ENCODE measurements at places on chromosomes 1 and 21.

GRCh38 chr1:110345480-110345879, 6.3 kb downstream of the RBM15 start:
- no peak for DNase-seq

- no peak for DNase-seq
Measured at GRCh38 chr1:150118716-150119115, 31.0 kb upstream of the PLEKHO1 start.

DNA sequence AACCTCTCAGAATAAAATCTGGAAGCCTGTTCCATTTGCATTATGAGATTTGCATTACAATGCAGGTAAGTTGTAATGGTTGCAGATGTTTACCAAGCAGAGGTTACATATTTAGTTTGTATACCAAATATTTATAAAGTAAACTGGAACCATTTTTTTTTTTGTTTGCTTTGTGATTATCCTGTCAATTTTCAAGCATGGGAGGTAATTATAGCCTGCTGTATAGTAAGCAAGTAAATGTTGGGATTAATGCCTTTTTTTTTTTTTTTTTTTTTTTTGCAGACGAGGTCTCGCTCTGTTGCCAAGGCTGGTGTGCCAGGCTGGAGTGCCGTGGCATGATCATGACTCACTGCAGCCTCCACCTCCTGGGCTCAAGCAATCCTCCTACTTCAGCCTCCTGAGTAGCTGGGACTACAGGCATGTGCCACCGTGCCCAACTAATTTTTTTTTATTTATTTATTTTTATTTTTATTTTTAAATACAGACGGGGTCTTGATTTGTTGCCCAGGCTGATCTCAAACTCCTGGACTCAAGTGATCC, 21.0 kb downstream of the NFYC start:
- no peak for DNase-seq

- DNase-seq: no peak
Measured at GRCh38 chr1:35111106-35111505, 31.9 kb downstream of the ZMYM1 start.

DNA sequence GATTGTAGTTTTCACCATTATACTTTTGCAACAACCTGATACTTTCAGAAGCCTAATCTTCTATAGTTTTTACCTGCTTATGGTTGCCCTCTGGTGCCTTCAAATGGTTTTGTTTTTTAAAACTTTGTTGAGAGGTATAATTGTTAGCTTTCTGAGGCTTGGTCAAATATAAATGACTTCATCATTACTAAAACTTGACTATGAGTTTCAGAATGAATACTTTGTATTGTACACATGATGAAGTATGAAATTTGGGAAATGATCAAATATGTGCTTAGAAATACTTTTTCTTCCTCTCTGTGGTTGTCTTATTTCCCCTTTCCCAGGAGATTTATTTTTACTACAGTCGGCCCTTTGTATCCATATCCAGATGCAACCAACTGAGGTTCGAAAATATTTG, 151.8 kb upstream of the B3GALT2 start:
- DNase-seq: no peak

- no peak for DNase-seq
Measured at GRCh38 chr1:230332061-230332460, 94.1 kb downstream of the PGBD5 start.

DNA sequence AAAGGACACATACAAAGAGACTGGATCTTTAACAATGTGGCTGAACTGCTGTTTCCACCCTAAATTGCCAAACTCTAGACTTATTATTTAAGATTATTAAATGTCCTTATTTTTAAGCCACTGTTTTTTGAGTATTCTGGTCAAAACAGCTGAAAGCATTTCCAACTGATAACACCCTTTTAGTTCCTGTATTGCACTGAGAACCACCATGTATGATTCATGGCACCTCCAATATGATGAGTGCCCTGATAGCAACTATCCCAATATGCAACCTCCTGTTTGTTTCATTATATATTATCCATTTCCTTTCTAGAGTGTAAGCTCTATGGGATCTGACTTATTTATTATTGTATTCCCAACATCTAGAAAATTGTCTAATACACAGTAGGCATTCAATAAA, 269.4 kb downstream of the HHIPL2 start:
- DNase-seq: no peak

DNA sequence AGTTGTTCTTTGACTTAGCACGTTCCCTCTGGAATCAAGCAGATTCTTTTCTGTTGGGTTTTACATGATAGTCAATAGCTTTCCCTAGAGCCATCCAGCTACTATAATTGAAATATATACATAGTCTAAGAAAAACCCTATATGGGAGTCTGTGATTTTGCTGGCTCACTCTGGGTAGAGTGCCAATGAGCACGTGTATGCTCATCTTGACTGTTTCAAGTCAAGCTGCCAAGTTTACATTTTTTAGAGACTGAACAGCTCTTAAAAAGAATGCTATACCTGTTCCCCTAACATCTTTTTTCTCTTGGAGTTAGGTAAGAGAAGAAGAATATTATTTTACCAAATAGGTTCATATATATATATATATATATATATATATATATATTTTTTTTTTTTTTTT, 182.8 kb upstream of the NRIP1 start:
- DNase-seq: no peak

DNA sequence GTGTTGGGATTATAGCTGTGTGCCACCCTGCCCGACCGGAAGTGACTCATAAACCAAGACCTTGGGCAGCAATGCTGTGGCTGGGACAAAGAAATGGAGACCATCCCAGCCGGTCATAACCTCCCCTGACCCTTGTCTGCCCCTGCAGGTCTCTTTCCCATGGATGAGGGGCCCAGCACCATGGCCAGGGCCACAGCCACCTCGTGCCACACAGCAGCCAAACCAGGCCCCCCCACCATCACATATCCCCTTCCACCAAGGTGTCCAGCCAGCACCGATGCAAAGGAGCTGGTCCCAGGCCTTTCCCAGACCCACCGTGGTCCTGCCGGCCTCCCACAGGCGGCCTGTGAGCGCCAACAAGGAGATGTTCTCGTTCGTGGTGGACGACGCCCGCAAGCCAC, 42.2 kb downstream of the FHAD1 start:
- no peak for DNase-seq

- DNase-seq: no peak
Measured at GRCh38 chr1:176485083-176485482, 22.1 kb downstream of the PAPPA2 start.

- DNase-seq: no peak
Measured at GRCh38 chr1:56199956-56200355, 379.4 kb downstream of the PLPP3 start.

Data from A673 (cell line).